ENCODE measurements at places on chromosomes 16 and 17. TPM values are rescaled to one million over a fixed set of nuclear protein-coding genes. Genes with fewer than 3 reads are reported as not detected.

The CTRB2 gene
- total RNA-seq: not detected

The GLIS2 gene
- 17.2 TPM for total RNA-seq

The MEIOB gene
- not detected for total RNA-seq

The ACTG1 gene
- total RNA-seq: 4,315 TPM

The C16orf87 gene
- 19.2 TPM for total RNA-seq
